Lung (tissue), 17 donors: ENCODE measurements at places on chromosomes 11 and 22. TPM values are rescaled to one million over a fixed set of nuclear protein-coding genes. Genes with fewer than 3 reads are reported as not detected.

GRCh38 chr11:2390725-2391151, 9.8 kb upstream of the TSSC4 start:
- H3K36me3 ChIP-seq, result peaks cover 67% of the 10 kb centered on the region
- DNase-seq, result no peak
- peaks cover 4% of the 10 kb centered on the region for H3K4me1 ChIP-seq
- H3K4me3 ChIP-seq, result no peak overlapping the region
- no peaks in the 10 kb centered on the region for H3K27me3 ChIP-seq
- peak overlapping the region; percentile 43 for H3K27ac ChIP-seq

Gene MMP1
- total RNA-seq, result 3.1 TPM

DNA sequence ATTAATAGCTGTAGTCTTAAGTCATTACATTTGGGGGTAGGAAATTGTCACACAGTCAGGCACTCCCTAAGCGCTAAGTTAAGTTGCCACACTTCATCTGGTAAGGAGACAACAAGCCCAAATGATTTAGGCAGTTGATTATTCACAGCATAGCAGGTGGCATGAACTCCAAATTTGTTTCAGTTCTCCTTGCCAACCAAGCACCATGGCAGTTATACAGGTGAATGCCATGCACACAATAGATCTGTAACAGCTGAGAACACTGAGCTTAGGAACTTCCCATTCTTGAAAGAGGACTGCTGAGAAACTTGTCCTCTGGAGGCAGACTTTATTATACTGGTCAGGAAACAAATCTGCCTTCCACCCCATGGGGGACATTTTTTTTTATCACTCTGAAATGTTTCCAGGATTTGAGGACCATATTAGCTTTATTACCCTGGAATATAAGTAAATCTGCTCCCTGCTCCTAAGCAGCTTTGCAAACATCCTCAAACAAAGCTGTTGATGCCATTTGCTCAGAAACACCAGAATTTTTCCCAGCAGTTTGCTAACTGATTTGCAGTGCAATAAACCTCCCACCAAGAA, 5.1 kb upstream of the INTS4 start:
- H3K36me3 ChIP-seq, result no peaks in the 10 kb centered on the region
- H3K4me1 ChIP-seq, result no peaks in the 10 kb centered on the region
- H3K27ac ChIP-seq, result no peak overlapping the region
- peaks cover 3% of the 10 kb centered on the region for H3K27me3 ChIP-seq

GRCh38 chr11:122113836-122114825, 1.9 kb downstream of the BLID start:
- H3K4me1 ChIP-seq, result no peaks in the 10 kb centered on the region
- DNase-seq, result no peak
- H3K4me3 ChIP-seq, result no peak overlapping the region

Gene SYT13
- 6.2 TPM for total RNA-seq

DNA sequence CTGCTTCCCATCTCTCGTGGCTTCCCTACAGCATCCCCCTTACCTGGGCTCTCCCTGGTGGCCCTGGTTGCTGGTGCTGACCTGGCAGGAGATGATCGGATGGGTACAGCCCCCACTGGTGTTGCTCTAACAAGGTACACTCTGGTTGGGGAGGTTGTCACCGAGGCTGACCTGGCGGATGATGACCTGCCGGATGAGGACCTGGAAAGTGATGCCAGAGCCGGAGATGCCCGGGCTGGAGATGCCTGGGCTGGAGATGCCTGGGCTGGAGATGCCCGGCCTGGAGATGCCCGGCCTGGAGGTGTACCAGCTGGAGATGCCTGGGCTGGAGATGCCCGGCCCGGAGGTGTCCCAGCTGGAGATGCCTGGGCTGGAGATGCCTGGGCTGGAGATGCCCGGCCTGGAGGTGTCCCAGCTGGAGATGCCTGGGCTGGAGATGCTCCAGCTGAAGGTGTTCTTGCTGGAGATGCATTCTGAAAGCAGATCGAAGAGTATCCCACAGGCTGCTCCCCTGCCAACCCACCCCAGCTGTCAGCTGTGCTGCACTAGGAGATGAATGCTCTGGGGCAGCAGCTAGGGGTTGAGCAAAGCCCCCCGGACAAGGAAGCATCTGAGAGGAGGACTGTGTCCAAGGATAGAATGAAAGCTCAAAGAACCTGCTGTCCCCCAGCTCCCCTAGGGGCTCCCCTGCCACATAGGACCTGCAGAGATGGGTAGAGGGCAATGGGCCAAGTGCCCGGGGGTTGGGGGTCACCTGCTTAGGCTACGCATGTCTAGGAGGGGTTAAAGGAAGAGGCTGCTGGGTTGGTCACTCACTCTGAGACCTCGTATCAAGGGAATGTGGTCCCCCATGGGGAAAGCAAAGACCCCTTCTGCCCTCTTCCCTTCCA, 10.6 kb downstream of the TMPRSS13 start:
- no peaks in the 10 kb centered on the region for H3K36me3 ChIP-seq
- H3K4me3 ChIP-seq, result no peak overlapping the region
- H3K27ac ChIP-seq, result no peak overlapping the region
- no peaks in the 10 kb centered on the region for H3K4me1 ChIP-seq
- no peaks in the 10 kb centered on the region for H3K27me3 ChIP-seq

Gene BBOX1
- total RNA-seq, result 1.1 TPM

Gene MYOD1
- not detected for total RNA-seq

DNA sequence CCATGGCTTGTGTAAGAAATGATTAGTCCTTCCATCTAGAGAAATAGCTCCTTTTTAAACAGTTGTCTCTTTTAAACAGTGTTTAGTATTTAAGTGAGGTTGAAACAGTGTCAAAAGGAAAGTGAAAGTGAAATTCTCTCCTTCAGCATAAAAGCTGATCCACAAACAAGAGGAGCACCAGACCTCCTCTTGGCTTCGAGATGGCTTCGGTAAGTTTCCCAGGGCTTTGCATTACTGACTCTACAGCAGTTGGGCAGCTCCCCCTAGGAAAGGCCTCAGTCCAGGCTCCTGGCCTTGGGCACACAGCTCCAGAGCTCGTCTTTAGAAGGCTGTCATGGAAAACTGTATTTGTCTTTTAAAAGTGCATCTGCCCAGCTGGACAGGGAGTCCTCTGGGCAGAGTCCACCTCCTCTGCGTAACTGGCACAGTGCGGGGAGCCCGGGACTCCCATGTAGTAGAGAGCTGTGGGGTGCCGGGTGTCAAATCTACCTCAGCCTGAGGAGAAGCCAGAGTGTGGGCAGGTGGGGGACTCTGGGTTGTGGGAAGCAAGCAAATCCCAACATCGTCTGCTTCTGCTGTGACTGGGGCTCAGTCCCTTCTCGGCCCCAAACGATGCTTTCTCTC, at the start of gene PLAAT4:
Gene PLAAT4 (plus strand): TSS at position 140 of the 624 bp plus-strand sequence. CDS start 61 bp downstream, at position 201.
- H3K27ac ChIP-seq, result peak within 1 kb of the TSS; percentile 81
- H3K27me3 ChIP-seq, result no peaks in the 10 kb centered on the region
- peaks cover 24% of the 10 kb centered on the region for H3K4me1 ChIP-seq
- peak; percentile 29 for DNase-seq
- peak within 1 kb of the TSS; percentile 12 for H3K4me3 ChIP-seq
- H3K36me3 ChIP-seq, result no peaks in the 10 kb centered on the region

DNA sequence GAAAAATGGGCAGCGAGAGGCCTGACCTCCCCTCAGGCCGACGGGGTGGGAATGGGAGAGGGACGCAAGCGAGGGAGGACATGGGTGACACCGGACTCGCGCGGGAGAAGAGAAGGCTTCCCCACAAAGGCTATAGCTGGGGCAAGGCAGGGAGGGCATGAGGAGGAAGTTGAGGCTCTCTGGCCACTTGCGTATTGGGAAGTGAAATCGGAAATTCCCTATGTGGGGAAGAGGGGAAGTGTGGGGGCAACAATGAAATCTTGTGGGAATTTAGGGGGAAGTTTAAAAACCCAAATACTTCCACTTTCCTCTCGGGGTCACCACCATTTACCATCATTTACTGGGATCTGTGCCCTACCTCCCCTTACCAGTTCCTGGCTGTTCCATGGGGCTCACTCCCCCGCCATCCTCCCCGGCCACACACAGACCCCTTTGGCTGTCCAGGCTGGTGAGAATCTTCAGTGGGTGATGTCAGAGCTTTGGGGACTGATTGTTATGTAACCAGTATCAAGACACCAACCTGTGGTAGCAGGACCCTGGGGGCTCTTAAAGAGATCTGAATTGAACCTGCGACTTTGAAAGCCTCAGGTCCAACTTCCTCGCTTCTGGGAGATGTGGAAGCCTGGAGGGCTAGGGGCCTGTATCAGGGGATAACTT, 951 bp upstream of the EHD1 start:
- H3K27ac ChIP-seq, result peak overlapping the region; percentile 94
- no peak for DNase-seq
- no peaks in the 10 kb centered on the region for H3K27me3 ChIP-seq
- peaks cover 8% of the 10 kb centered on the region for H3K4me1 ChIP-seq
- peaks cover 3% of the 10 kb centered on the region for H3K36me3 ChIP-seq

DNA sequence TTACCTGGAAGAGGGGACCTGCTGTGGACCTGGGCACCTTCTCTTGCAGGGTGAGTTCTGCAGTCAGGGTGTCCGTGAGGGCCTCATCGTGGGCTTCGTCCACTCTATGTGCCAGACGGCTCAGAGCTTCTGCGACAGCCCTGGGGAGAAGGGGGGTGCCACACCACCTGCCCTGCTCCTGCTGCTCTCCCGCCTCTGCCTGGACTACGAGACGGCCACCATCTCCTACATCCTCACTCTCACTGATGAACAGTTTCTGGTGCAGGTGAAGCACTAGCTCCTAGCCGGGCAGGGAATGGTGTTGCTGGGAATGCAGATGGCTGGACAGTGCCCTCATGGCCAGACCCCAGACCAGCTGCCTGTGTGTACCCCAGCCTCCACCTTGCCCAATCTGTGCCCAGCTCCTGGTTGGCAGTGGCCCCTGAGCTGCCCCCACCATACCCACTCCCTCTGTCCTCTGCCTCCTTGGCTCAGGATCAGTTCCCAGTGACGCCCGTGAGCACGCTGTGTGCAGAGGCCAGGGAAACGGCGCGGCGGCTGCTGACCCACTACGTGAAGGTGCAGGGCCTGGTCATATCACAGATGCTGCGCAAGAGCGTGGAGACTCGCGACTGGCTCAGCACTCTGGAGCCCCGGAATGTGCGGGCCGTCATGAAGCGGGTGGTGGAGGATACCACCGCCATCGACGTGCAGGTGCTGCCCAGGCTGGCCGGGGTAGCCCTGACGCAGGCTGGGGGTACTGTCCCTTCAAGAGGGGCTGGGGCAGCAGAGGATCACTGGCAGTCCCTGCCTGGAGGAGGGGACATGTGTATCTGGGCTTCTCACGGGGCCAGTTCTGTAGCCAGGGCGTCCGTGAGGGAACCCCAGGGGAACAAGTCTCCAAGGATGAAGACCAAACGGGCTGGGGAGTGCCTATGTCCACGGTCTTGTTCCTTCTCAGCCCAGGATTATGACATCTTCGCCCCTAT, 2.2 kb upstream of the TM7SF2 start:
- peaks cover 25% of the 10 kb centered on the region for H3K4me1 ChIP-seq
- peaks cover 9% of the 10 kb centered on the region for H3K36me3 ChIP-seq
- H3K27ac ChIP-seq, result no peak overlapping the region
- no peak for DNase-seq

Gene TIRAP
- 10.9 TPM for total RNA-seq

- no peak for DNase-seq
- H3K27ac ChIP-seq, result no peak overlapping the region
- no peaks in the 10 kb centered on the region for H3K27me3 ChIP-seq
- H3K36me3 ChIP-seq, result peaks cover 9% of the 10 kb centered on the region
- no peak overlapping the region for H3K4me3 ChIP-seq
- no peaks in the 10 kb centered on the region for H3K4me1 ChIP-seq
Measured at GRCh38 chr11:66251809-66252208, 16.6 kb upstream of the RAB1B start.

Gene CECR2
- 14.5 TPM for total RNA-seq

DNA sequence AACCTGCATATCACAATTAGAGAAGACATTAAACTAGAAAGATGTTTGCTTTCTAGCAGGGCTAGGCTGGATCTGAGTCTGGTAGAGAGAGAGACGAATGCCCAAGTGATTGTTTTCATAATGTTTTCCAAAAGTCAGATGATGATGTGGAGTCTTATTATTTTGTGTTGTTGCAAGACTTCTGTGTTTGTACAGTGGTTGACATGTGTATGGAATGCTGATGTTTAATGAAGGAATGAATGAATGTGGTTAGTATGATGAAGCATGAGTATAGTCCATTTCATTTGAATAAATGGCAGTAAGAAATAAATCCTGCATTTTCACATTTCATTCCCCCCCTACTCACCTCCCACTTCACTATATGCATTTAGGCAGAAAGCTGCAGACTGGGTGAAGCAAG, 69.6 kb downstream of the PPP2R1B start:
- H3K4me1 ChIP-seq, result peaks cover 8% of the 10 kb centered on the region
- DNase-seq, result no peak
- no peak overlapping the region for H3K4me3 ChIP-seq

GRCh38 chr11:124096364-124096763, 18.9 kb upstream of the VWA5A start:
- no peaks in the 10 kb centered on the region for H3K36me3 ChIP-seq
- no peak overlapping the region for H3K27ac ChIP-seq
- H3K27me3 ChIP-seq, result no peaks in the 10 kb centered on the region
- DNase-seq, result no peak

Gene OR52E2
- total RNA-seq, result not detected

Gene OSBPL5
- total RNA-seq, result 51.5 TPM

Gene OR5D16
- total RNA-seq, result not detected

GRCh38 chr22:44801476-44801875, 49.1 kb downstream of the ARHGAP8 start:
- no peaks in the 10 kb centered on the region for H3K36me3 ChIP-seq
- no peaks in the 10 kb centered on the region for H3K27me3 ChIP-seq
- peaks cover 11% of the 10 kb centered on the region for H3K4me1 ChIP-seq
- H3K27ac ChIP-seq, result no peak overlapping the region
- H3K4me3 ChIP-seq, result no peak overlapping the region

DNA sequence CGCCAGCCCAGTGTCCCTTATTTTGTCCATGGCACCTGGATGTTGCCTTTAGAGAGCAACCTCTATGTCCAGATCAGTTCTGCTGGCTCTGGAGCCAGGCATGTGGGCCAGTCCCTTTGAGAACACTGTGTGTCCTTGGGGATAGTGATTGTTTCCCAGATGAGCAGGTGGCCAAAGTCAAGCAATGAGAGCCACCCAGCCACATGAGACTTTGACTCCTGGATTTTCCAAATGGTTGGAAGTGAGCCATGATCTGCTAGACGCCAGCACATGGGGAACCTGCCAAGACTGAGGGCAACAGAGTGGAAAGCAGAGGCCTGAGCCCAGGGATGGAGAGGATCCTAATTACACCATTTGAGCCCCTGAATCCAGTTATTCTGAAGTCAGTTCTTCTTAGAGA, 479.8 kb downstream of the OPCML start:
- peaks cover 31% of the 10 kb centered on the region for H3K27me3 ChIP-seq
- H3K4me1 ChIP-seq, result no peaks in the 10 kb centered on the region
- no peak for DNase-seq
- H3K27ac ChIP-seq, result no peak overlapping the region
- no peaks in the 10 kb centered on the region for H3K36me3 ChIP-seq

Gene KCTD14
- total RNA-seq, result 21.3 TPM
